ENCODE measurements at places on chromosomes 7 and 10.

- DNase-seq, result no peak
Observed at GRCh38 chr10:124026589-124026939, 66.8 kb downstream of the CHST15 start.

DNA sequence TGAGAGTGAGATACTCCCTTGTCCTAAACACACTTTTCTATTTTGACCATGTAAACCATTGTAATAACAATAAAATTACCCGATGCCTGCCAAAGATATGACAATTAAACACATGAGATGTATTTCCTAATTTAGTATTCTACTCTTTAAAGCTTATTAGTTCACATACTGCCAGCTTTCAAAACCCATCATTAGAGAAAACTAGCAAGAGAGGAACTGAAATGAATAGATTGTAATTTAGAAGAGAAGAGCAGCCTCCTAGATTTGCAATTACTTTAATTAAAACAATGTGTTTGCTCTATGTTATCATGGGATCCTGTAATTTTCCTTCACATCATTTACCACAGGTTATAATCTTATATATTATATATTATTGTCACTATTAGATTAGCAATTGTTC lies 428.2 kb downstream of the THSD7A start:
- no peak for DNase-seq

- DNase-seq, result no peak
Observed at GRCh38 chr7:34895202-34895601, 142.1 kb downstream of the DPY19L1 start.

DNA sequence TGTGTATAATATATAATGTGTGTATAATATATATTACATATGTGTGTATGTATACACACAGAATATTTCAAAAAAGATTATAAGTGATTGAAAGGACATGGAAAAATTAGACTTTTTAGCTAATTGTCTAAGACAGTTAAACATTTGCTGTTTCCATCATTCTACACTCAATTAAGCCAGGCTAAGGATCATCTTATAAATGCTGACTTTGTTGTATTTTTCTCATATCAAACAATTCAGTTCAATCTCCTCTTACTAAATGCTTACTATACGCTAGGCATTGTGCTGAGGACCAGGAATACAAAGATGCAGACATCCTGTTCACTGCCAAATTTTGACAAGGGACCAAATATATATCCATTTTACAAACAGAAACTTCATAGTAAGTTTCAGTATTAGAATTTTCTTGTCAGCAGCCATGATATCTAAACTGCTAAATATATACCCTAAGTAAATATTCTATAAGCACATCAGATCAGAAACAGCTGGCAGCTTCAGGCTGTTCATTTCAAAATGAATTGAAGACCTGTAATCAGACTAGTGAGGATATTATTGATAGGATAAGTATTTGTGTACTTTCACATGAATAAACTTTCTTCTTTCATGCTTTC lies 10.3 kb upstream of the LRRN3 start:
- no peak for DNase-seq

GRCh38 chr7:77205706-77206105 lies 6.1 kb upstream of the FGL2 start:
- no peak for DNase-seq

DNA sequence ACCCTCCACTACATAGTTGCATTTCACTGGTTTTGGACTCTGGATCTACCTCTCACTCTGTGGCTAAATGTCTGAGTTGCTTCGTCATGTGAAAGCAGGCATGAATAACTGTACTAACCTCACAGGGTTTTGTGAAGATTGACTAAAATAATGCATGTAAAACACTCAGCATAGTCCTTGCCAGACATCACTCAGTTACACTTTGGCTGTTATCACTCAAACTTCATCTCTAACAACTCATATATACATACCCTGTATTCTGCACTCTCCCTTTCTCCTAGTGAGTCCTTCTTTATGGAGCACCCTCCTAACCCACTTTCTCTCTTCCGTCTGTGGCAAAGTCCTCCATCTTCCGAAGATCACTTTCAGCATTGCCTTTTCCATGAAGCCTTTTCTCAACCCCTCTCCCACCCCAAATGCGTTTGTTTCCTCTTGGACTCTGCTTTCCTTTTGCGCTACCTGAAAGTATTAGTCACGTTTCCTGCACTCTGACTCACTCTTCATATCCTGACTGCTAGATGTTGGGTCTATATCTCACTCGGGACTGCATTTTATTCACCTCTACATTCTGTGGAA lies 72.6 kb downstream of the OSBPL3 start:
- no peak for DNase-seq

DNA sequence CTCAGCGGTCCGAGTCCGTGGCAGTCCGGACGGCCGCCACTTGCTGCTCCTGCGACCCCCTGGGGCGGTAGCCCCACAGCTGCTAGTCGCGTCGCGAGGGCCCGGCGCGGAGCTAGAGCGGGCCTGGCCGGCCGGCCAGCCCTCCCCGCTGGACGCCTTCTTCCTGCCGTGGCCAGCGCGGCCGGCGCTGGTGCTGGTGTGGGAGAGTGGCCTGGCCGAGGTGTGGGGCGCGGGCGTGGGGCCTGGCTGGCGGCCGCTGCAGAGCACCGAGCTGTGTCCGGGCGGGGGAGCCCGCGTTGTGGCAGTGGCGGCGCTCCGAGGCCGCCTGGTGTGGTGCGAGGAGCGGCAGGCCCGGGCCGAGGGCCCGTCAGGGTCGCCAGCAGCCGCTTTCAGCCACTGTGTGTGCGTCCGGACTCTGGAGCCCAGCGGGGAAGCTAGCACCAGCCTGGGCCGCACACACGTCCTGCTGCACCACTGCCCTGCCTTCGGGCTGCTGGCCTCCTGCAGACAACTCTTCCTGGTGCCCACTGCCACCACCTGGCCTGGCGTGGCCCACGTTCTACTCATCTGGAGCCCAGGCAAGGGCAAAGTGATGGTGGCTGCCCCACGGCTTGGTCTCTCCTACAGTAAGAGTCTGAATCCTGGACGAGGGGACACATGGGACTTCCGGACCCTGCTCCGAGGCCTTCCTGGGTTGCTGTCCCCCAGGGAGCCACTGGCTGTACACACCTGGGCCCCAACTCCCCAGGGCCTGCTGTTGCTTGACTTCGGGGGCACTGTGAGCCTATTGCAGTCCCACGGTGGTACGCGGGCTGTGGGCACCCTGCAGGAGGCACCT lies 631 bp downstream of the HPS6 start:
- DNase-seq, result no peak

DNA sequence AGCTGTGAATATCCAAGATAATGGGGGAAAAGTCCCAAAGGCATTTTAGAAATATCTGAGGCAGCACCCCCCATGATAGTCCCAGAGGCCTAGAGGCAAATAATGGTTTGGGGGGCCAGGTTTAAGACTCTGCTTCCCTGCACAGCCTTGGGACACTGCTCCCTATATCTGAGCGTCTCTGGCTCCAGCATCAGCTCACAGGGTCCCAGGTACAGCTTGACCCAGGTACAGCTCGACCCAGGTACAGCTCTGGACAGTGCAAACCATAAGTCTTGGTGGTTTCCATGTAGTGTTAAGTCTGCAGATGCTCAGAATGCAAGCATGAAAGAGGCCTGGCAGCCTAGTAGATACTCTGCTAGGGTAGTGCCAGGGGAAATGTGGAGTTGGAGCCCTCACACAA lies 47.0 kb upstream of the VWDE start:
- no peak for DNase-seq

DNA sequence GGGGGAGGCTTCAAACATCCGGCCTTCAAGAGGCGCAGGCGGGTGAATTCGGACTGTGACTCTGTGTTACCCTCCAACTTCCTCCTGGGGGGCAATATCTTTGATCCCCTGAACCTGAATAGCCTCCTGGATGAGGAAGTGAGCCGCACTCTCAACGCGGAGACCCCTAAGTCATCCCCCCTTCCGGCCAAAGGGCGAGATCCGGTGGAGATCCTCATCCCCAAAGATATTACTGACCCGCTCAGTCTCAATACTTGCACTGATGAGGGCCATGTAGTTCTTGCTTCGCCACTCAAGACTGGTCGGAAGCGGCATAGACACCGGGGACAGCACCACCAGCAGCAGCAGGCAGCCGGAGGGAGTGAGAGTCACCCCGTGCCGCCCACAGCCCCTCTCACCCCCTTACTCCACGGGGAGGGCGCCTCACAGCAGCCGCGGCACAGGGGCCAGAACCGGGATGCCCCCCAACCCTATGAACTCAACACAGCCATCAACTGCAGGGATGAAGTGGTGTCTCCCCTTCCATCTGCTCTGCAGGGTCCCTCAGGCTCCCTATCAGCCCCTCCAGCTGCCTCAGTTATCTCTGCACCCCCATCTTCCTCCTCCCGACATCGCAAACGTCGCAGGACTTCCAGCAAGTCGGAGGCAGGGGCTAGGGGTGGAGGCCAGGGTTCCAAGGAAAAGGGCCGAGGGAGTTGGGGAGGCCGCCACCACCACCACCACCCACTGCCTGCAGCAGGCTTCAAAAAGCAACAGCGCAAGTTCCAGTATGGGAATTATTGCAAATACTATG lies 1.1 kb downstream of the MEPCE start:
- DNase-seq, result peak; percentile 14

DNA sequence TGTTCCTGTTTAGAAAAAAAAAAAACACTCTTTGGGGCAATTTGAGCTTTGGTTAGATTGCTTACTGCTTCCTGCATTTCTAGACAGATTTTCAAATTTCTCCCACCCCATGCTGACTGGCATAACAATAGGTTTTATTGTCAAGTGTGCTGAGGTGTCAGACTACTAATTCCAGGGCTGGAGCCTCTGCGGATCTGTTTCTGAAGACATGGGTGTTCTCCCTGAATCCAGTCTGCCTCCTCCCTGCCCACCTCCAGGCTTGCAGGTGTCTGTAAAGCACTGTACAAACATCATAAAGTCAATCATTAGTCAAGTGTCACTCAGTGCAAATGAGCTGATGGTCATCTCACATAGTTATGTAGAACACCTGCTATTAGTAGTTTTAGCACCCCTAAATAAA lies 292.4 kb downstream of the GATA3 start:
- DNase-seq, result no peak

- no peak for DNase-seq
Observed at GRCh38 chr10:17058093-17058492, 71.5 kb downstream of the CUBN start.

GRCh38 chr10:133379152-133379800 lies at the start of gene PAOX:
Gene PAOX (plus strand): TSS chr10:133379262. CDS start chr10:133379317, 55 bp downstream.
- DNase-seq, result peak; percentile 31

DNA sequence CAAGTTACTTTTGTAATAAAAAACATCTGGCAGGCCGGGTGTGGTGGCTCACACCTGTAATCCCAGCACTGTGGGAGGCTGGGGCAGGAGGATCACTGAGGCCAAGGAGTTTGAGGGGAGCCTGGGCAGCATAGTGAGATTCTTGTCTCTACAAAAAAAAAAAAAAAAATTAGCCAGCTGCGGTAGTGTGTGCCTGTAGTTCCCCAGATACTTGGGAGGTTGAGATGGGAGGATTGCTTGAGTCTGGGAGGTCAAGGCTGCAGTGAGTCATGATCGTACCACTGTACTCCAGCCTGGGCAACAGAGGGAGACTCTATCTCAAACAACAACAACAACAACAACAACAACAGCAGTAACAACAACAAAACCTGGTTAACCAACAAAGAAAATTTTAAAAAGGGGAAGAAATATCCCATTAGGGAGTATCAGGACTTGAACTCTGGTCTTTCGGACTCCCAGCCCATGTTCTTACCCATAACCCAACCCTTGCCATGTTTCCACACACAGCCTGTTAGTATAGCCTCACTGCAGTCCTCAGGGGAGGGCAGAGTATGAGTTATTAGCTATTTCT lies 17.2 kb downstream of the PALD1 start:
- DNase-seq, result no peak

- no peak for DNase-seq
Observed at GRCh38 chr7:15783987-15784693, 97.7 kb upstream of the MEOX2 start.

GRCh38 chr10:19941206-19941880 lies 125.1 kb downstream of the PLXDC2 start:
- no peak for DNase-seq

DNA sequence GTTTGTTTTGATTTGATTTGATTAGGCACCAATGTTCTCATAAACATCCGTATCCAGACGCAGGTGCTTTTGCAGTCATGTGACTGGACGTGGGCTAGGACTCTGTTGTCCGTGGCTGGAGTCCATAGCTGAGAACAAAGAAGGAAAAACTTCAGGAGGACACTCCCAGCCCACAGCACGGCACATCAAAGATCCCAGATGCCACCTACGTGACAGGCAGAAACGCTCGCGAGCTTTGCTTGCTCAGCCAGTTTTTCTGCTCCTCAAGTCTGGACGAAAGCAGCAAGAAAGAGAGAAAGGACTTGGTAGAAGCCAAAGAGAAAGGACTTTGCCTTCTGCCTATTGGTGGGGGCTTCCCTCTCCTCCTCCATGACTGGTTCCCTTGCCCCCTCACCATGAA lies 6.9 kb upstream of the ZKSCAN1 start:
- DNase-seq, result no peak

DNA sequence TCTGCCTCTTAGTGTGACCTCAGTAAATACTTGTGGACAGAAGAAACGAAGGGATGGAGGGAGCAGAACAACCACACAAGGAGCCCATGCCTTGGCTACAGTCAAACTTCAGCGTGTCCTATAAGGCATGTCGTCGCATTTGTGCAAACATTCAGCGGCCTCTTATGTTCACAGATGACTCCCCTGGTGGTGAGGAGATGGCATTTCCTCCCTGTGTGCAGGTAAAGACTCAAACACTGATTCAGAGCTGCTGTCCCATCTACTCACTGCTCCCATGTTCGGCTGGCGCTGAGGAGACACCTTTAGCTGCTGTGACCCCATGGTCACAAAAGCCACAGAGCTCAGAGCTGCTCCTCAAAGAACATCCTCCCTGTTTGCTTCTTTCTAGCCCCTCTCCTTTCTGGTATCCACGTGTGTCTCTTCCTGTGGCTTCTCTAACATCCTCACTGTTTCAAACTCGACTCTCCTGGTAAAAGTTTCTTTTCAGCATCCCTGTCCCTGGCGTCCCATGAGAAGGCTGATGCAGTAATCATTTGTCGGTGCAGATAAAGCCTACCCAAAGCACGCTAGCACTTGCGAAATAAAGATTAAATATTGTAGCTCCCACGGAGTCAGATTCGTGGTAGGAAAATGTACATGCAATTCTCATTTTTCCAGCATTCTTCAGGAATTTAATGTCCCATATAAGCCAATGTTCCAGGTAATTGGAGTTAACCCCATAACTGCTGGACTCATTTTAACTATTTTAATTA lies 124.9 kb upstream of the NEBL start:
- DNase-seq, result no peak

DNA sequence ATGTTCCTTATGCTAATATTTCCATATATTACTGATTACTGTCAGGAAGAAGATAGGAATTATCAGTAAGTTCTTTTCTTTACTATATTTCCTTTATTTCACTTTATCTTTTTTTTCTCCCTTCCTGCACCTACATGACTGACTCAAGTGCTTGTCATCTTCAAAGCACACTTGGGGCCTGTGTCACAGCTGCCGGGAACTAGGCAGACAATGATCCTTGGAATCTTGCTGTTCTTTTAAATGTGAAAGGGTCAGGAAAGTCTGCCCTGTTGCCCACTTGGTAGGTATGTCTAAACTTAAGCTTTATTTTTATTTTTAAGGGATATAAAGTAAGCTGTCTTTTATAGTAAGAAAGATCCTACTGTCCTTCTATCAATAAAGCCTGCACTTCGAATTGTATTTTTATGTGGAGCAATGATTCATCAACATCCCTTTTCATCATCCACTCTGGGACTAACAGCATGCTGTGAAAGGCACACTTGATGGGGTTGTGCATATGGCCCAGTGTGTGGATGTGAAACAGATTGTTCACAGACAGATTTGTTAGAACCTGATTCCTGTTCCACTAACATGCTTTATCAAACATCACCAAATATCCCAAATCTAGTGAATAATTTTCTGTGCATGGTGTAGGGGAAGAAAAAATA lies 556.9 kb downstream of the DNAJB9 start:
- DNase-seq, result no peak

- DNase-seq, result no peak
Observed at GRCh38 chr7:7969306-7970236, 975 bp downstream of the GLCCI1 start.

Data from stimulated activated CD8-positive, alpha-beta memory T cell treated with anti-CD3 and anti-CD28 coated beads, Interleukin-4, amount 100 ng/mL, for 1 hour (primary cell).